Umbilical cord (tissue), 2 donors: ENCODE measurements at places on chromosomes 5 and 9. TPM values are rescaled to one million over a fixed set of nuclear protein-coding genes. Genes with fewer than 3 reads are reported as not detected.

DNA sequence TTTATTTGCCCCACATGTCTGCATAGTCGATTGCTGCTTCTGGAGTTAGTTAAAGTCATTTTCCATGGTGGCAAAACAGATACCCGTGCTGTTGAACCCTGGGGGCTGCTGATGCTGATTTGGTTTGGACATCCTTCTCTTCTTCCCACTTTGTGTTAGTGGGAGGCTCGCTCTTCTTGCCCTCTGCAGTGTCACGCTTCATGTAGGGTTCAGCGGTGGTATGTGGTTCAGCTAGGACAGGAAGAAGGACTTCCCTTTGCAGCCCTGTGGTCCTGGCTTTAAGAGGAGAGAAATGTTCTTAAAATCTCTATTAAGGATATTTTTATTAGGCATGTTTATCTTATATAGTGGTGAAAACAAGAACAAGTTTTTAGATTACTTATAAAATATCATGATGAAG, 36.2 kb downstream of the SLC36A1 start:
- DNase-seq, result peak; percentile 7

- DNase-seq, result no peak
Measured at GRCh38 chr9:92719028-92719647, 45.5 kb downstream of the BICD2 start.

- DNase-seq, result peak; percentile 17
Measured at GRCh38 chr5:61525512-61526206, 193.6 kb downstream of the ZSWIM6 start.

- peak; percentile 43 for DNase-seq
Measured at GRCh38 chr9:28127101-28127500, 553.8 kb upstream of the C9orf72 start.

GRCh38 chr5:39177631-39177964, 41.8 kb downstream of the FYB1 start:
- DNase-seq, result peak; percentile 24

DNA sequence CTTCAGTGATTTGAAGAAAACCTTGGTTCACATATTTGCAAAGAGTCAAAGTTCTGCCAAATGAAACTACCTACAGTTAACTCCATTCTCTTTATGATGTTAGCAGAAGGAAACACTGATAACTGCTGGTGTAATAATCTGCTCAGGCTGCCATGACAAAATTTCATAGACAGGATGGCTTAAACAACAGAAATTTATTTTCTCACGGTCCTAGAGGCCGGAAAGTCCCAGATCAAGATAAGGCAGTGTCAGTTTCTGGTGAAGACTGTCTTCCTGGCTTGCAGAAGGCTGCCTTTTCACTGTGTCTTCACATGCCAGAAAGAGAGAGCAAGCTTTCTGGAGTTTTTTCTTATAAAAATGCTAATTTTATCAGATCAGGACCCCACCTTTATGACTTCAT, 102.4 kb upstream of the PARP8 start:
- DNase-seq, result no peak

GRCh38 chr9:79985264-79985663, 413.5 kb downstream of the TLE4 start:
- DNase-seq, result no peak

- peak; percentile 62 for DNase-seq
Measured at GRCh38 chr5:42621662-42622061, 135.0 kb upstream of the CCDC152 start.

DNA sequence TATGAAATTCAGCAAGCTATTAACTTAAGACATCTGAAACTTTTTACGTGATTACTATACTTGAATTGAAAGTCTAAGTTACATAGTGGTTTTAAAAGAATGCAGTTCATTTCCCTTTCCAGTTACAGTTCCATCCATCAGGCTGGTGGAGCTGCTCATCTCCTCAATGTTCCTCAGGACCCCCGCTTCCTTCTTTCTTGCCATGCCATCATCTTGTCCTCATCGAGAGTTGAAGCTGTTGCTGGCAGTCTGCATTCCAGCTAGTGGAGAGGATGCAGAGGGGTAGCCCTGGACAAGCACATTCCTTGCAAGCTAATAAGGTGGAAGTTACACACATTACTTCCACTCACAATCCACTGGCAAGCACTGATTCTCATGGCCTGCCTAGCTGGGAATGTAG, 8.8 kb upstream of the RNF183 start:
- DNase-seq, result no peak

GRCh38 chr9:127153501-127153900, 31.1 kb upstream of the ANGPTL2 start:
- no peak for DNase-seq

GRCh38 chr5:80863708-80864107, 96.5 kb upstream of the RASGRF2 start:
- no peak for DNase-seq

DNA sequence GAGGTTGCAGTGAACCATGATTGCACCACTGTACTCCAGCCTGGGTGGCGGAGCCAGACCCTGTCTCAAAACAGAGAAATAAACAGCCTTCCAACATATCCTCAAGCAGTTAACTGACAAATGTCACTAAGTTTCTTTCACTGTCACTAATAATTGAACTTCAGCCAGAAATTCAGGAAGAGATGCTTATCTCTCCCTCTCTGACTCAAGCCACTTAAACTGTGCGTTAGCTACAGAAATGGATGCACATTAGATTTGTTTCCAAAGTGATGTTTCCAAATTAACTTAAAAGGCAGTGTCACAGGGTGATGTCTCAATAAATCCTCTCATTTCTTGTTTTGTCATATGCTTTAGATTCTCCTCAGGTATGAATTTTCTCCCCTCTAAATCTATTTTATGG, 164.9 kb downstream of the KDM4C start:
- DNase-seq, result no peak

DNA sequence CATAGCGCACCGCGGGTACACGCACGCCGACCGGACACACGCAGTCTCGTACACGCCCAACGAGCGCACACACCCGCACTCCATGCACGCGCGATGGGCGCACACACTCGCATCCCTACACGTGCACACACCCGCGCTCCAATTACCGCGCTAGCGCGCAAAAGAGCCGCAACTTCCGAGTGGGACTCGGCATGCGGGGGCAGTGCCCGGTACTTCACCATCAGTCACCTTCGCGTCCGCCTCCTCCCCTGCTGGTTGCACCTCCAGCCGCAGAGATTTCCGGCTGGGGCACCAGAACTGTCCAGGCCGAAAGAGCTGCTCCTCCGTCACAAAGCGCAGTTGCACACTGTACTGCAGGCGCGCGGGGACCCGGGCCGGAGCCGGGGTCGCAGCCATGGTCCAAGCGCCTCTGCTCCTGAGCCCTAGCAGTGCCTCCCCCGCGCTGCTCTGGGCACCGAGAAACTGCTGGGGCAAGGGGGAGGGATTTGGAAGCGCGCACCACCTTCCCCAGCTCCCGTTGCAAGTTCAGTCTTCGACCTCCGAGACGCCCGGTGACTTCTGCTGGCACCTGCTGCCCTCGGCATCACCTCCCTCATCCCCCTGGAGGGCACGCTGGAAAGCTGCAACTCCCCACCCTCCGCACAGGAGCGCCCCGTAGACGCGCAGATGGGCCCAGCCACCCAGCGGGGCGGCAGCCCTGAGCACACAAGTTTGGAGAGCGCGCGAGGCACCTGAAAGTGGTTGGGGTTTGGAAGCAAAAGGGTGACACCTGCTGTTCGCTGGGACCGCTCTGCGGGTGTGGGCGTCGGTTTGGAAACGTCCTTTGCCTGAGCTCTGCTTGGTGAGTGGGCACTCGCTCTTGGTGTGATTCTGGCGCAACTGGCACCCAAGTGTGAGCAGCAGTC, 337.4 kb upstream of the PUM3 start:
- DNase-seq, result peak; percentile 53

- DNase-seq, result no peak
Measured at GRCh38 chr9:81682177-81682576, 7.2 kb downstream of the TLE1 start.

GRCh38 chr9:14935106-14935751, 25.0 kb upstream of the FREM1 start:
- DNase-seq, result no peak

GRCh38 chr5:159547466-159548195, 217.3 kb upstream of the IL12B start:
- DNase-seq, result no peak

DNA sequence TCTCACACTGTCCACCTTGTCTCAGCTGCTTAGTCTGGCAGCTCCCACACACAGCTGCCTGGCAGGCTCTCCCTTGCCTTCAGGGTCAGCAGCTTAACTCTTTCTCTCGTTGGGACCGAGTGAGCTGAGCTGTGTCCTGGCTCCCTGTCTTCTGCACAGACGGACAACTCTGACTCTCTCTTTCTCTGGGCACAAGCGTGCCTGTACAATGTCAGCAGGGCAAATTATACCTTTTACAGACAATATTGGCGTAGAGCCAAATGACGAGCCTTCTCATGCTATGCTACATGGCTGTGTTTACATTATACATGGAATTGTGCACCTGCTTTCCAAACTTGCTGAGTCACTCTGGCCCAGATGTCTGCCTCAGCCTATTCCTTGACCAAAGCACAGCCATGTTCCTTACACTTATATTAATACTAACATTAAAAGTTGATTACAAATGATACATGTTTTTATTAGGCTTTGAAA, 188.6 kb downstream of the CYLC2 start:
- peak; percentile 55 for DNase-seq

GRCh38 chr5:112419986-112420864, 1.1 kb upstream of the EPB41L4A start:
- peak; percentile 81 for DNase-seq

DNA sequence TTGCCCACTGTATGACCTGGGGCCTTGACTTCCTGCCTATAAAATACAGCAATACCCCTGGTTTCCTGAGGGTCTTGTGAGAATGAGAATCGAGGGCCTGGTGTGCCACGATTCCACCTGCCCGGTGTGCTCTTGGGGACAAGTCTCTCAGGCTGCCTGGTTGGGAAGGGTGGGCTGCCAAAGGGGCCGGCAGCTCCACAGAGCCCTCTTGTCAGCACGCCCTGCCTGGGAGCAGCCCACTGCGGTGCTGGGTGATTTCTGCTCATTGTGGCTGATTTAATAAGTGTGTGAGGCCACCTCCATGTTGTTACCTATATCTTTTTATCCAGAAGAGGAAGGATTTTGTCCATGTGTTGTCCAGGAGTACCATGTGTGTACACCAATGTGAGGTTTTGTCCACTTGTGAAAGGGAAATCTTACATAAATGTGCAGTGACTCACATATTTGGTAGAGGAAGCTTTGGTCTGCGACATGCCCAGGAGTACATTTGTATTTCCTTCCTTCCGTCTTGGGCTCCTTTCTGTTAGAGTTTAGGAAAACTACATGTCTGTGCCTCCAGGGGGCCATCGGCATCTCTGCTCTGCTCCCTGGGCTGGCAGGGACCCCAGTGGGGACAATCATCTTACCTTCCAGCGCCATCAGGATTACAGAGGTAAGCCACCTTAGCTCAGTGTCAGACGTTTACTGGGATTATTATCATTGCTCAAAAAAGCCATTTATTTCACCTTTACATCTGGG, 108.6 kb downstream of the PHF2 start:
- DNase-seq, result no peak

Gene CCDC192
- not detected for total RNA-seq

Gene C5orf34
- total RNA-seq, result 7.0 TPM

Gene NTNG2
- 3.9 TPM for total RNA-seq

Gene LIFR
- 82.3 TPM for total RNA-seq

Gene ADAMTS6
- 104 TPM for total RNA-seq

Gene PCDH12
- total RNA-seq, result 5.1 TPM

Gene SNCAIP
- total RNA-seq, result 11.6 TPM

Gene C5orf58
- total RNA-seq, result 1.7 TPM

Gene IL5
- total RNA-seq, result 7.7 TPM

Gene DMRT3
- 1.2 TPM for total RNA-seq

Gene HRH2
- 1.7 TPM for total RNA-seq
